ENCODE measurements at places on chromosomes 5 and 9.

GRCh38 chr9:136124976-136125692, 6.5 kb upstream of the TMEM250 start:
- no peak for DNase-seq

DNA sequence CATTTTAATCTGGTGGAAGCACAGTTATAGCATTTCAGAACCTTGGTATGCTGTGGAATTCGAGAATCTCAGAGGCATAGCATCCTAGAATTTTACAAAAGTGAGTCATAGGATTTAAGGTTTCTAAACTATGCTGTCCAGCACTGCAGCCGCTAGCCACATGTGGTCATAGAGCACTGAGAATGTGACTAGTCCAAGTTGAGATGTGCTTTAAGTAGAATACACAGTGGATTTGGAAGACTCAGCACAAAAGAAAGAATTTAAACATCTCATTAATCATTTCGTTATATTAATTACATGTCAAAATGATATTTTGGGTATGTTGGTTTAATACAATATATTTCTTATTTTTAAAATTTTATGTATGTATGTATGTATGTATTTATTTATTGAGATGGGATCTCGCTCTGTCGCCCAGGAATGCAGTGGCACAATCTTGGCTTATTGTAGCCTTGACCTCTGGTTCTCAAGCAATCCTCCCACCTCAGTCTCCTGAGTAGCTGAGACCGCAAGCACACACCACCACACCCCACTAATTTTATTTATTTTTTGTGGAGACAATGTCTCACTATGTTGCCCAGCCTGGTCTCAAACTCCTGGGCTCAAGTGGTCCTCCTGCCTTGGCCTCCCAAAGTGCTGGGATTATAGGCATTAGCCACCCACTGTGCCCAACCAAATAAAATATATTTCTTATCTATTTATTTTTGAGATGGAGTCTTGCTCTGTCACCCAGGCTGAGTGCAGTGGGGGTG, 20.4 kb upstream of the RPS14 start:
- no peak for DNase-seq

GRCh38 chr5:157253547-157253946, 12.4 kb upstream of the CYFIP2 start:
- DNase-seq = no peak

- DNase-seq = no peak
These were observed 31.8 kb downstream of the SPATA31C2 start for GRCh38 chr9:88106492-88106891.

DNA sequence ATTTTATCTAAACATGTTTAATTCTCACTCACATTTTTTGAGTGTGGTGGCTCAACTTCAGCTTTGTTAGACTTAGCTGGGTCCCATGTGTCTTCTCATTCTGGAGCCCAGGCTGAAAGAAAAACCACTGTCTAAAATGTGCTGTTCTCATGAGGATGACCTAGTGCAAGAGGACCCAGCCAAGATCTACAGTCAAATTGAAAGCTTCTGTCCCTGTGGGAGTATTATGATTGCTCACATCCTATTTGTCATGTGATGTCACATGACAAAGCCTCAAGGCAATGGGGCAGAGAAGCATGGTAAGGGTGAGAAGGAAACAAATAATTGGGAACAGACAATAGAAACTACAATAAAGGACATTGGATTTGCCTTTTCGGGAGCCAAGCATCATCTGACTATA, 113.4 kb upstream of the ASTN2 start:
- no peak for DNase-seq

GRCh38 chr5:176364765-176365350, 429 bp upstream of the ARL10 start:
- DNase-seq = no peak

DNA sequence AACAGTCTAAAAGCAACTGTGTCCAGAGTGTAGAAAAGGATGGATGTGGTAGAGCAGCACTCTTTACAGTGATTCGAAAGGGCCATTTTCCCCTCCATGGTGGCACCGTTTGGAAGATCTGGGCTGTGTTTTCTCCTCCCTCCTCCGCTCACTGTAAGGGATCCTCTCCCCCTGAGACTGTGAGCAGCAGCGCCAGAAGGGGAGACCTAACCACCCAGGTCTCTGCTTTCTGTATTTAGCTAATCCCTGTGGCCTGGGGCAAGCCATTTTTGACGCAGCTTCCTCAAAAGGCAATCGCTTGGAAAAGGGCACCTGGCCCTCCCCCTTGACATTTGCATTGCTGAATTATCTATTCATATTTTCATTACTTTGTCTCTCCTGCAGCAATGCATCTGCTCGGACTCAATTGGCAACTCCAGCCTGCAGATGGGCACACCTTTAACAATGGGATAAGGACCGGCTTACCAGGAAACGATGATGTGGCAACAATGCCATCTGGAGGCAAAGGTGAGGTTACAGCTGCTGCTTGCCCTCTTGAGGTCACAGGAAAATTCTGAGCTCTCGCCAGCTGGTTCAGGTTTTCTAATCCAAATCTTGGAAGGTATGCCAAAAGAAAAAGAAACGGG, 244.3 kb upstream of the WWC1 start:
- DNase-seq = no peak

DNA sequence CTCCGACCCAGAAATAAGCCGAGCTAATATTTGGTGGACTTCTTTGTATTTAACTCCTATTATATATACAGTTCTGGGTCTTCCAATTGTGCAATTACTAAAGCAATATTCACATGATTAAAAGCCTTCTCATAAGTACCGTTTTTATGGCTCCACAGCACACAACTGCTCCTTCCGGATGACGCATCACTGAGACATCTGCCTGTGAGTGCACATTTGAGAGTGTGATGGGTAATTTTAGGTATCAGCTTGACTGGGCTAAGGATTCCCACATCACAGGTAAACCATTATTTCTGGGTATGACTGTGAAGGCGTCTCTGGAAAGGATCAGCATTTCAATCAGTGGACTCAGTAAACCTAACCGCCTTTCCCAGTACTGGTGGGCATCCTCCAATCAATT, 77.5 kb upstream of the SYK start:
- no peak for DNase-seq

DNA sequence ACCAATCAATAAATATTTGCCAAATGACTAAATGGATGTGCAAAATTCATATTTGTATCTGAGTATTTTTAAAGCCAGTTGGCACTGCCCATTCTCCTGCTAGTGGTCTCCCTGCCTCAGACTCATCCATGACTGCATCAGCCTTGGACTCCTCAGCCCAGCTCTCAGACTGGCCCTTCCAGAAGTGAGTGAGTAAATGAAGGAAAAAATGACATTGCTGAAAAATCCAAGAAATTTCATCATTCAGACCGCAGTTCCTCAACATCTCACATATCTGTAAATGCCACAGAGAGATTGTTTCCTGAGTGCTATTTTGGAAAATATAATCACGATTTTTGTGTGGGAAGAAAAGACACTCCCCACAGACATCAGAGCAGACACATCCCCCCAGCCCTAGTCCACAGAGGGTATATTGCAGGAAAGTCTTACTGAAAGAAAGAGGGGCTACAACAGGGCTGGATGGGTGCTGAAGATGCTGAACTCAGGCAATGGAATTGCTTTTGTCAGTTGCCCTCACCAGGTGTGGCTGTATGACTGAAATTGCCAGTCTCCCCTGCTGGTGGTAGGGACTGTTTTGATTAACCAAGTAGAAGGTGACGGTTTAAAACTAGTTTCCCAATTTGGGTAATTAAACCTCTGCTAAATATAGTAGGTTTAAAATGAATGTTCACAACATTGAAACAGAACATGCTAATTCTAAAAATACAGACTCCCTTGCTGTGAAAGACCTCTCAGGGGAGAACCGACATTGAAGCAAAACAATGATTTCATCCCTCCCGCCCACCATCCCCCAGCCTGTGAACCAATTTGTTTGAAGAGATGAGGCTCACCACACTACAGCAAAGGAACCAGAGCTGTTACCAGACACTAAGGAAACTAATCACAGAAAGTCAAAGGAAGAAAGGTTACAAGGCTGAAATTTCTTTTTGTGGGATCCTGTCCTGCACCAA, 158.8 kb downstream of the DEPDC1B start:
- DNase-seq = no peak

DNA sequence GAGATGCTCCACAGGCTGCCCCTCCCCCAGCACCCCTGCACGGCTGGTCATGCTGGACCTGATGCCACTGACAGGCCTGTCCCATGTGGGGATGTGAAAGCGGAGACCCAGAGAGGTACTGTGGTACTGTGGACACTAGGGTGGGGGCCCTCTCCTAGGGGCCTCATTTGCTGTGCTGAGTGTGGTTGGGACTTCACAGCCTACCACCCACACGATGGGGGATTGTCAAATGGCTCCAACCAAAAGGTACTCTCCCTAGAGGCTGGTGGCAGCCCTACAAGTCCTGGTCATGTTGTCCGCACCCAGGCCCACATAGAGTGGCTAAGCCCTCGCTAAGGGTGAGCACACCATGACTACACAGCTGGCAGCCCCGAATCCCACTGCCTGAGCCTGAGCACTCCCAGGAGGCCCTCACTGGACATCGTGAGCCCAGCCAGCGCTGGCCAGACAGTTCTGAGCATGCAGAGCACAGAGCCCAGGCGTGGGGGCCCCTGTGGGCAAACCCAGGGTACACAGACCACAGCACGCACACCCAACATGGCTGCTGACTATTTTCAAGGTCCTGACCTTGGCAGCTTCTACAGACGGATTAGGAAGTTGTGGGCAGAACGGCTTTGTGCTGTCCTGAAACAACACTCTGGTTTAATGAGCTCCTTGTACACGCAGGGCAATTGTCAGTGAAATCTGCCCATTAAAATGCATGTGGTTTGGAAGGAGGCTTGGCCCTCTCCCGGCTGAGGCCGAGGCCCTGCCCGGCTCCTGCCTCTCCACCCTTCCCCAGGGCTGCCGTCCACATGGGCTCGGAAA, 214.1 kb downstream of the HSPA4 start:
- DNase-seq = no peak

- no peak for DNase-seq
These were observed 28.2 kb downstream of the MTRR start for GRCh38 chr5:7897014-7897600.

Data from natural killer cell treated with Interleukin-12 subunit alpha and Interleukin-12 subunit beta and Interleukin-15 and Interleukin-18, amount 100 ng/mL, for 72 hours (primary cell).